ENCODE measurements at places on chromosomes 1 and 21.

DNA sequence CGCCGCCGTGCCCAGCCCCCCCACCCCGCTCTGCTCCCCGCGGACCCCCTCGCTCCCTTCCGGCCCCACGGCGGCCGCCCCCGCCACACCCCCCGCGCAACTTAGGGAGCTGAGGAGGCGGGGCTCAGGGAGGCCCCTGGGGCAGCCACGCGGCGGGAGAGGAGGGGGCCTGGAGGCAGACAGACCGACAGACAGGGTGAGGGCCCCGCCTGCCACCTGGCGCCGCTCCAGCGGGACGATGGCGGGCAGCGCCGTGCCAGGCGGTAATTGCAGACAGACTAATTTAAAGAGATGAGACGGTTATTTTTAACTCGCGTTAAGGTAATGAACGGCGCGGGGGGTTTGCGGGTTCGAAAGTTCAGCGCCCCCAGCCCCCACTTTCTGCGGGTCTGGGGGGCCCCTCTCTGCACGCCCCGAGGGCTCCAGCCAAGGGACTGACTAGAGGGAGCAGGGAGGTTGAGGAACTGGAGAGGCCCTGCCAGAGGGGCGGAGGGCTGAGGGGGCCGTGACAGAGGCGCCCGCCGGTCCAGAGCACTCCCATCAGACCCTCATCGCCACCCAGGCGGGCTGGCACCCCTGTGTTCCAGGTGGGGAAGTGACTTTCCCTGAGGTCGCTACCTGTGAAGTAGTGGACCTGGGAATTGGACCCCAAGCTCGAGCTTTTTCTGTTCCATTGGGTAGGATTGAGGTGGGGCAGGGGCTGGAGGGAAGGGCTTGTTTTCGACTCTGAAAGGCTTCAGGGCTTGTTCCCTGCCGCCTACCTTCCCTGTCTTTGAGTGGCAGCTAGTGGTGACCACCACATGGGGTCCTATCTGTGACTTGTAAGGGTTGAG is 5.4 kb downstream of the FOXO6 start:
- DNase-seq: peak; percentile 80

- no peak for DNase-seq
Observed at GRCh38 chr1:115012006-115012405, 17.6 kb upstream of the TSHB start.

- DNase-seq: no peak
Observed at GRCh38 chr1:109299558-109300343, 7.1 kb downstream of the MYBPHL start.

- peak; percentile 92 for DNase-seq
Observed at GRCh38 chr21:36429947-36430546, 44.9 kb downstream of the CHAF1B start.

DNA sequence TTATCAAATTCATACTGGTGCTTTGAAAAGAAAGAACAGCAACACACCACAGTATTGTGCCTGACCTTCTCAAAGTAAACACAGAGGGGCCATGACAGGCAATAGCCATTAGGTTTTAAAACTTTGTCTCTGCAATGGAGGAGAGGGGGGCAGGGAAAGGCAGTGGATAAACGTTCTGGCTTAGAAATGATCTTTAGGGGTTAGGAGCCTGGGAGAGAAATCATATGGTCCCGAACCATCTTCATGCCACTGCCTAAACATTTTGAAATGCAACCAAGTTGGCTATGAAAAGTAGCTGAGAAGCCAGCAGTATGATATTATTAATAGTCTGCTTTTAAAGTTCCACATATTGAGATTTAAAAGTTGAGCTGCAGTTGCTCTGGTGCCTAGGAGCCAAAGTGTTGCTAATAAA is 39.8 kb downstream of the PLPP3 start:
- no peak for DNase-seq

- DNase-seq: no peak
Observed at GRCh38 chr1:223242382-223242955, 99.4 kb upstream of the TLR5 start.

- DNase-seq: peak; percentile 88
Observed at GRCh38 chr1:207938016-207938415, 27.1 kb upstream of the CD34 start.

GRCh38 chr1:147475488-147475887 is 65.8 kb upstream of the BCL9 start:
- DNase-seq: peak; percentile 35

- DNase-seq: no peak
Observed at GRCh38 chr1:15918962-15919715, 56.8 kb downstream of the ZBTB17 start.

All from DMS53 (cell line).